CD4-positive, alpha-beta T cell treated with Interleukin-2 at 100 ng/mL for 4 hours (primary cell): ENCODE measurements at places on chromosomes 16 and 17.

DNA sequence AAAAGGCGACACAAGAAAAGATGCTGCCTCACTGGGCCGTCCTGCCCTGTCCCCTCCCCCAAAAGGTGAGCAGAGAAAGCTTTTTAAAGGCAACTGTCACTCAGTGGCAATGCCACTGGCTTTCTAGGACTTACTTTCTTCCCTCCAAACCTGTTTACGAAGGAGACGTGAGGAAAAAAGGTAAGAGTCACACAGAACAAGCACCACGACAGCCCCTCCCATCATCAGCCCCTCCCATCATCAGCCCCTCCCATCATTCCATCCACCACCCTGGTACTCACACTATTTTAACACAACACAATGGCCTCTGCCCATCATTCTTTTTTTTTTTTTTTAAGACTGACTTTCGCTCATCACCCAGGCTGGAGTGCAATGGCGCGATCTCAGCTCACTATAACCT is 77.1 kb downstream of the NXN start:
- DNase-seq: no peak

DNA sequence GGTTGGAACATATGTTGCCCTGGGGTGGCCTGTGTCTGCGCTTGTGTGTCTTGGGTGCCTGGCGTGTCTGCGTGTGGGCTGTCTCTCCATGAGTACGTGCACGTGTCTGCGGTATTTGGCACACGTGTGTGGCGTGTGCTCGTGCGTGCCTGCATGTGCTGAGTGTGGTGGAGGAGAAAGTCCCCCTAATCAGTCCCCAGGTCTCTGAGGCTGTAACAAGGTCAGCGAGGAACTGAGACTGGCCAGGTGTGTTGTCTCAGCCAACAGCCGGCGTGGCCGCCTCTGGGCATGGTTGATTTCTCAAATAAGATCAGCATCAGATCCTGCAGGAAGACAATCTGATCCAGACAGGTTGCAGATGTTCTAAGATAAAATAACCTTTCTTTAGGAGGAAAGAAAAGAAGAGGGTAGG is 3.5 kb upstream of the CPNE7 start:
- no peak for DNase-seq

GRCh38 chr17:73470316-73470826 is 158.6 kb upstream of the CDC42EP4 start:
- no peak for DNase-seq

DNA sequence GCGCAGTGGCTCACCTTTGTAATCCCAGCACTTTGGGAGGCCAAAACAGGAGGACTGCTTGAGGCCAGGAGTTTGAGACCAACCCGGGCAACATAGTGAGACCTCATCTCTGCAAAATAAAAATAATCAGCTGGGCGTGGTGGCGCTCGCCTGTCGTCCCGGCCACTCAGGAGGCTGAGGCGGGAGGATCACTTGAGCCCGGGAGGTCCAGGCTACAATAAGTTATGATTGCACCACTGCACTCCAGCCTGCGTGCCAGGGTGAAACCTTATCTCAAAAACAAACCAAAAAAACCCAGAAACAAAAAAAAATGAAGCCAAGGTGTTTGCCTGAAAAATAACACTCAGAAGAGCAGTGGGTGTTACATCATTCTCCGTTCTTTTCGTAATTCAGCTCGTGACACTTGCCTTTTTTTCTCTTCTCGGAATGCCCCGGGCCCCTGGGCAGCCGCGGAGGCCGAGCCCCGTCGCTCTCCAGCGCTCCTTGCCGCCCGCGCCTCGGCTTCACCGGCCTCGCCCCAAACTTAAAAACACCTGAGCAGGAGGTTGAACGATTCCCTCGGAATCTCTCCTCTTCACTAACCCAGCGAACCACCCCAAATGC is 17.0 kb downstream of the PRCD start:
- peak; percentile 51 for DNase-seq

DNA sequence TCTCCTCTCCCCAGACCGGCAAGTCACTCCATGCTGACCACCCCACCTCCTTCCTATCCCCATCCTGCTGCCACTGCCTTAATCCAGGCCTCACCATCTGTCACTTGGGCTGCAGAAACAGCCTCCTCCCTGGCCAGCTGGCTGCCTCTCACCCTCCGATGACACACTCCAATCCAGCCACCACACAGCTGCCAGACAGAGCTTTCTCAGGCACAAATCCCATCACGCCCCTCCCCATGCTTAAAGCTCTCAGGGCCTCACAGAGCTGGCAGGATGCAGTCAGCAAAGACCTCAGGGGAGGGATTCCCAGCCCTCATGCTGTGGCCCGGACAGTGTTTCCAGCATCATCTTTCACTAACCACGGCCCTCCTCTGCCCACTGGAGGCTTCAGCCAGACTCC is 13.7 kb downstream of the CAMKK1 start:
- no peak for DNase-seq

- no peak for DNase-seq
These were observed 4.7 kb upstream of the AANAT start for GRCh38 chr17:76462556-76463290.

GRCh38 chr16:20870122-20870820 is 29.9 kb downstream of the DCUN1D3 start:
- DNase-seq: no peak
